ENCODE measurements at places on chromosomes 12 and 14.

GRCh38 chr14:84998216-84998615 lies 531.7 kb upstream of the FLRT2 start:
- DNase-seq, result no peak

GRCh38 chr14:60599727-60600126 lies 49.5 kb downstream of the SIX1 start:
- no peak for DNase-seq

GRCh38 chr12:12663644-12664294 lies 32.2 kb downstream of the GPR19 start:
- no peak for DNase-seq

DNA sequence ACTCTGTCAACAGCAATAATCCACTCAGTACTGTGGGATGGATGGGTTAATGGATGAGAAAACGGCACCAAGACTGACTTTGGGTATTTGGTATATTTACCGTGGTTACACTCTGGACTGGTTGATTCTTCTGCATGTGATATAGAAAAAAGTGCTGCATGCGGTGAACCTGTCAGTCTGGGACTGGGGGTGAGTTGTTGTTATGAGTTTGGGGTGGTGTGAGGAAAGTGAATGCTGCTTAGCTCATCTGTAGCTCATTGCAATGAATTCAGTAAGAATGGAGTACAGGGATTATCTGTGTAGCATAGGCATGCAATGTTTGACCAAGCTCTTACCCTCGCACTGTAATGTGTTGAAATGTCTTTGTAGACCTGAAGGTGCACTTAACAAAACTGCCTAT lies 6.0 kb downstream of the KCNA1 start:
- no peak for DNase-seq

DNA sequence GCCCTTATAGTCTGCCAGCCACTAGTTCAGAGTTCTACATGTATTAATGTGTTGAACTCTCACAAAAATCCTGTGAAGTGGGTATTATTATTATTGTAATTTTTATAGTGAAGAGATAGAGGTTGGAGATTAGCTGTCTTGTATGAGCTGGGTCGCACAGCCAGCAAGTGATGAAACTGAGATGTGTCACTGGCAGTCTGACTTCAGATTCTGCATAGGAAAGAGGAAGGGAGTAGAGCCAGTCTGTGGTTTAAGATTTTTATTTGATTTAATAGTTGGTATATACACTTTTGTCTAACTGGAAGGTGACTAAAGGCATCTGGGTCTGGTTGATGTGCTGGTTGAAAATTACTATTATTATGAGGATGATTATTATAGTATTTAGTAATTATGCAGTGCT lies 5.8 kb upstream of the FRS2 start:
- no peak for DNase-seq

DNA sequence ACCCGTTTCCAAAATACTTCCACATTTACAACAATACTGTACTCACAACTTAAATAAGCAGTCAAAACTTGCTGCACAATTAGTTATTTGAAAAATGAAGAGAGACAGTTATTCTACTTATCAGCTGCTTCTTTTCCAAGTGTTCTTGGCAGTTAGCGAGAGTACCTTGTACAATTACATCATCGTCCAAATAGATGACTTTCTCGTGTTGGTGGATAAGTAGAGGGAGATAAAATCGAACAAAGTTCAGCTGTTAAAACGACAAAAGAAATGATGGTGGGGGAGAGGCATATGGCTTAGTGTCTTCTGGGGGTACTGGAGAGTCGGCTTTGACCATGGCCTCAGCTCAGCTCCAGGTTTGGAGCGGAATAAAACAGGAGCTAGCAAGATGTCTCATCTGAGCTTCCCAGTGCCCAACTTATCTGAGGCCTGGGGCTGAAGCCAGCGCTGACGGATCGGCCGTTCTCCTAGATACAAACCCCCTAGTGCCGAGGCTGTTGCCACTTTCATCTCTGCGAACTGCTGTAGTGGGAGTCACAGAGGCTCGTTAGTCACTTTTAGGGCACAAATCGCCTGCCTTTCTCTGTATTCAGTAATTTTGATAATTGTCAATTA lies 31.7 kb downstream of the TDG start:
- DNase-seq, result no peak

DNA sequence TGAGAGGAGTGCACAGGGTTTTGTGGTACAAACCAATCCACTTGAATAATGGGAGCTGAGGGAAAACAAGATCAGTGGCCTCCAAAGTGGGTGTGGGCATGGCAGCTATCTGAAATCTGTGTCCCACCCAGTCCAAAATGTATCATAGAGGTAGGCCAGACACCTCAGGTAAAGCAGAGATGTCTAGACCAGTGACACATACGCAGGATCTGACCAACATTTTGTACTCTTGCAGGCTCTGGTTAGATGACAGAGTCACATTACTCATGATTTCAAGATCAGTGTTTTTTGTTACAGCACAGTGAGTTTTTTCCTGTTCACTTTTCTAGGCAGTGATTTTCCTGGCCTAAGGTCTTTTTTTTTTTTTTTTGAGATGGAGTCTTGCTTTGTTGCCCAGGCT lies 211.8 kb downstream of the PCNX1 start:
- no peak for DNase-seq

- no peak for DNase-seq
Measured at GRCh38 chr12:34301251-34302130, 279.2 kb downstream of the ALG10 start.

DNA sequence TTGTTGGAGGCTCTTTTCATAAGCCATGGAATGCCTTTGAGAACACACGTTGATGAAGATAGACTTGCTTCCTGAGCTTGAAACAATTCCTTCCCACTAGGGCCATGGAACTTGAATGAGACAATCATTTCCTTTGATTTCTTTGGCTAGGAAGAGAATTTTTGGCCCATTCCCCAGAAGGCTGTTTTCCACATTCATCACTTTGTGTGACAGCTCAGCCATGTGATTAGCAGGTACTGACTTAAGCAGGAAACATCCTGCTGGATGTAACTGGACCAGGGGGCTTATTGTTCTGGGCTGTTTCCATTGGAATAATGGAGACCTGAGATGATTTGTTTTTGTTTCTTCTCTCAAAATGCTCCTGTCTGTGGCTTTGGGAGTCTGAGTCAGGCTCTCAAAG lies 469.8 kb upstream of the SEL1L start:
- no peak for DNase-seq

DNA sequence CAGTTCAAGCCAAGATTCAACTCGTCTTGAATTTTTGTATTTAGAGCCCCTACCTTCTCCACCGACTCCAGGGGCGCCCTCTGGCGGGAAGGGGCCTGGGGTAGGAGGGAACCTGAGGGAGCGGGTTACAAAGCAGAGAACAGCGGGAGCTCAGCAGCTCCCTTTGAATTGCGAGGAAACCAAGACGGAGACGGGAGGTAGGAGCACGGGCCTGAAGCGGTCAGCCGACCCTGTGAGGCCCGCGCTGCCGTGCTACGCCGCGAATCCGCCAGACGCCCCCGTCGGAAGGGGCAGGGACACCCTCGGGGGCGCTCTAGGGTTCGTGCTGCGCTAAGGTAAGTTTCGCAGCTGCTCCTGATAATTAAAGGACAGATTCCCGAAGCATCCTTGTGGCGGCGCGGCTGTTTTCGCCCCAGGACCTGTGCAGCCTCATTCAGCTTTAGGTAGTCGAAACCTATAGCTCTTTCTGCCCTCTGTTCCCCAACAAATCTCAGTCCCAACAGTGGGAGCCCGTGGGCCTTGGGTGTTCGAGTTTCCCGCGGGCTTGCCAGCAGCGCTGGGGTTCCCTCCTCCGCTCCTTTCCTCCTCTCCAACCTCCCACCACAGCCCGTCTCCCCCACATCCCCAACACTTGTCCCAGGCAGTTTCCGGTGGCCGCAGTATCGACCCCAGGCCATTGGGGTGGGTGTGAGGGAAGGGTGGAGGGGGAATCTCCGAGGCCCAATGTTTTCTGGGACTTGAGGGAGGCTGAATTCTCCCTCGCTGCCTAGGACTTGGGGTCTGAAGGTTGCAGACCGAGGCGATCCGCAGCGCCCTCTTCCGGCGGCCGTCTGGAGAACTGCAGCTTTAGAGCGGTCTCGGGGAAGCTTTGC lies 5.1 kb upstream of the NKX2-1 start:
- DNase-seq, result no peak

- no peak for DNase-seq
Measured at GRCh38 chr14:104724407-104724980, 465 bp downstream of the ADSS1 start.

GRCh38 chr12:6818222-6818621 lies 3.4 kb upstream of the GPR162 start:
- DNase-seq, result no peak

DNA sequence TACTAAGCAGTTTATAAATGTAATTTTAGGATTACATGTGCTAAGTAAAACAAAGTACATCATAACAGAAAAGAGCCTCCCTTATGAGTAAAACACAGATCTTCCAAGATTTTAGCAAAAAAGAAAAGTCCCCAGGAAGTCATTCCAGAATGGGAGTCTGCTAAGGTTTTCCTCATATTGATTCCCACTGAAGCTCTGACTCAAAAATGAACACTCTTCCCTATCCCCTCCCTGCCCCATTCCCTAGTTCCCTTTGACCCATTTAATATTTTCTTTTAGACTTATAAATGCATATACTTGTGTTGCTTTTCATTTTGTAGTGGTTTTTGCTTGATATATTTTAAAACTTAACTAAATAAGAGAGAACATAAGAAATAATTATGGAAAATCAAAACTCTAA lies 40.1 kb downstream of the PTGER2 start:
- DNase-seq, result no peak

- DNase-seq, result no peak
Measured at GRCh38 chr12:8493084-8493483, 20.2 kb upstream of the CLEC4D start.

GRCh38 chr12:65755596-65755978 lies 68.7 kb upstream of the HMGA2 start:
- no peak for DNase-seq

GRCh38 chr12:4434706-4435425 lies 10.7 kb downstream of the FGF6 start:
- no peak for DNase-seq

GRCh38 chr12:103686026-103686425 lies 99.0 kb downstream of the STAB2 start:
- no peak for DNase-seq

DNA sequence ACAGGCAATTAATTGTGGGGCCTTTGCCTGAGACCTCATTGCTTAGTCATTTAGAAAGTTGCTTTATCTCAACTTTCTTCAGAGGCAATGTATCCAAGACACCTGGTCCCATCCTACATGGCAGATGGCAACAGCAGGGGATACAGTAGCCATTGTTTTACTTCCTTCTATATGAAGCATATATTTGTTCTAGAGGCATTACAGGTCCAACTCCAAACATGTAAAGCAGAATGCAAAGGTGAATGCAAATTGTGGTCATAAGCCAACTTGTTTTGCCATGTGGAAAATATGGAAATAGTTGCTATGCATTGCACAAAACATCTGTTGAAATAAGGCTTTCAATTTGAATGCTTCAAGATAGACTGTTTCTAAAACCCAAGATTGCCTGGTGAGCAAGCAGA lies 109.8 kb upstream of the BCAT1 start:
- DNase-seq, result no peak

GRCh38 chr12:20798554-20798953 lies 12.0 kb upstream of the SLCO1B3 start:
- no peak for DNase-seq

DNA sequence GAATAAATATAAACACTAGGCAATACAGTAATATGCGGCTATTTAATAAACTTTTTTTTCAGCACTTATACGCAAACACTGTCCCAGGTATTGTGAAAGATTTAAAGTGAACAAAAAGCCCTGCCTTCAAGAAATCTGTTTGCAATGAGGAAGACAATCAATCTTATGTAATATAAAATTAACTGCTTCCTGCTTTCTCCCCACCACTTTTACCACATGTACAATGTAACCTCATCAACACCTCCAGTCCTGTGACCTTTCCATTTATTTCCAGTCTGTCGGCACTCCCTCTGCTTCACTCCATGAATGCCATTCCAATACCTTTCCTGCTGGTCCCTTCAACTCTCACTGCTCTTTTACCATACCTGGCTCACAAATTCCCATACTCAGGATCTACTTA lies 10.5 kb downstream of the SNX6 start:
- no peak for DNase-seq

- no peak for DNase-seq
Measured at GRCh38 chr12:3597526-3598210, 106.7 kb downstream of the PRMT8 start.

- DNase-seq, result no peak
Measured at GRCh38 chr12:14691560-14691959, 4.8 kb downstream of the GUCY2C start.

GRCh38 chr12:49651855-49652254 lies 28.5 kb downstream of the PRPF40B start:
- DNase-seq, result no peak

DNA sequence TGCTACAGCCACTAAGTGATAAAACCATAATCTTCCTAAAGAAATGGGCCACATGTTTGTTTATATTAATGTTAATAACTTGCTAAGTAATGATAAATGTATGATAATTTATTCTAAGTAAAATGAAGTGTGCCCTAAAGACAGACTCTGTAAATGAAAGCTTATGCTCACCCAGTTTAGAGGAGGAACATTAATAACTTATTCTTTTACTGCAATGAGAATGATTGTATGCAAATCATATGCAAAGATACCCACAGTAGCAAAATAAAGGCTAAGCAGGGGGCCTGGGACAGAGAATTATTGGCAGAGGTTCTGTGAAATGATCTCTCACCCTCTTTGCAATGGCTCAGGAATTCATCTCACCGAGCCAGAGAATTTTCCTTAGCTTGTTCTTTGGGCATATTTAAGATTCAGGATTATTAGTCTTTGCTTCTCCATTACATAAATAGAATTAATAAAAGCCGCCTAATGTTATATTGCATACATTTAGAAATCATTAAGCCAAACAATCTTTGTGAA lies 75.9 kb downstream of the TMEM132D start:
- no peak for DNase-seq

DNA sequence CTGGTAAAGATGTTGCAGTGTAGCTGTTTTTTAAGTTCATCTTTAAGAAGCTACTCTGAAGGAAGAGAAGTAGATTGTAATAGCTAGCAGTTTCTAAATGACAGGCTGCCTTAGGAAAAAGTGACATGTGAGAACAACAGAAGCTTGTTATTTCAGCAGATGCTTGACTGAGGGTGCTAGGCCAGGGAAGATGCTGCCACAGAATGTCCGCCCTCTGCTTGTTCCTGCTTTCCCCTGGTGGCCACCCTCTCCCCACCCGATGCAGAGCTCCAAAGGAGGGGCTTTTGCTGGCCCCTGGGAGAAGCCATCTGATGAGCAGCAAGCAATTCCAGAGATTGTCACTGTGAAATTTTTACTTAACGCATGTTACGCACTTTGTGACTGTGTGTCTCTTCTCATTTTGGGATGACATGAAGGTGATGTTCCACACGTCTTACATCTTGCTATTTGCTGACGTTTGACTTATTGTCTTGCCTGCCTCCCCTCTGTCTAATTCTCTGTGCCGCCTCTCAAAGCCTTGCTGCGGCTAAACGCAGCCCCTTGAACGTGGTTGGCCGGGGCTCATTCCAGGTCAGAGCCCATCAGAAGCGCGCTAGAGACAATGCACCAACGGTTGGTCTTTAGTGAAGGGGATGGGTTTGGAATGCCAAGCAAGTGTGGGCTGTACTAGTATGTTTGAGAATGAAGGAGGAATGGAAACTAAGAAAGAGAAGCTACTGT lies 44.8 kb downstream of the WDR20 start:
- DNase-seq, result no peak

All from stimulated activated CD8-positive, alpha-beta memory T cell treated with anti-CD3 and anti-CD28 coated beads, Interleukin-7, amount 100 ng/mL, for 1 hour (primary cell).